ENCODE measurements at places on chromosomes 1 and 21.

DNA sequence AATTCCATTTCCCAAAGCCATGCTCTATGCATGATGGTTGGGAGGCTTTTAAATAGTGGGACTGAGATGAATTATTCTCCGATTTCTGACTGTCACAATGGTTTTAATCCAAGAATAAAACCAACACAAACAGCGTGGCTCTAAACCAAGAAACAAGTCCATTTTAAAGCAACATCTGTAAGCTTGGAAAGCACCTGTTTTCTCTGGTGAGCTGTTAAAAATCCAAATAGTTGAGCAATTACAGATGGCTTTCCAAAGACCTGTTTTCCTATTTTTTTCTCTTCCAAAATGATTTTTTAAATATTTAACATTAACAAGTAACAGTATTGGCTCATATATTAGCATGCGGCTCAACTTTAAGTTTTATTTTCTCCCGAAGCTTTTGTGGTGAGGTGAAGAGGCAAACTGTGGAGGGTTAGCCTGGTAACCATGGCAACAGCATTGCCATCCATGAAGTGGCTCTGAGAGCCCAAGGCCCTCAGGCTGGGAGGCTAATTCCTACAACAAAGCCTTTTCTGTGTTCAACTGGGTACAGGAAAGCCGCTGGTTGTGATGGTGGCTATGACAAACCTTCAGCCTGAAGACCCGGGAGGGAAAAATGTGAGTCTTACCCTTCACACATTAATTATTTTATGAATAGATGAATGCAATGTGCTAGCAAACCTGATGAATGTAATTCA, 56.7 kb upstream of the B3GALT5 start:
- no peak for DNase-seq

DNA sequence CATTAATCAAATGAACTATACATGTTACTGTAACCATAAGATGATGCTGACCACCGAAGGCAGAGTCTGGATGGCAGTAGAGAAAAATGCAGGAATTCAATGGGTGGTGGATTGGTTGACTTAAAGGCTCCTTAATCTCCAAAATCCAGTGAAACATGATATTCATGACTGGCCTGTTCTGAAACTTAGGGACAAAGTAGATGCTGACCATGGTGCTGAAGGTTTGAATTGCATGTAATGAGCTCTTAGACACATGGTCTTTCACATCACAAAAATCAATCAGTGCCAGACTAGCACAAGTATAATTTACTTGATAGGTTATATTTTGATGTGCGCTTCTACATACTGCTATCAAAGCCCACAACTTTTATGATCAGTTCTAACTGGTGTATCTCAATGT, 30.9 kb upstream of the NTMT2 start:
- DNase-seq: no peak

- DNase-seq: no peak
Observed at GRCh38 chr1:183079712-183080388, 56.6 kb downstream of the LAMC1 start.

DNA sequence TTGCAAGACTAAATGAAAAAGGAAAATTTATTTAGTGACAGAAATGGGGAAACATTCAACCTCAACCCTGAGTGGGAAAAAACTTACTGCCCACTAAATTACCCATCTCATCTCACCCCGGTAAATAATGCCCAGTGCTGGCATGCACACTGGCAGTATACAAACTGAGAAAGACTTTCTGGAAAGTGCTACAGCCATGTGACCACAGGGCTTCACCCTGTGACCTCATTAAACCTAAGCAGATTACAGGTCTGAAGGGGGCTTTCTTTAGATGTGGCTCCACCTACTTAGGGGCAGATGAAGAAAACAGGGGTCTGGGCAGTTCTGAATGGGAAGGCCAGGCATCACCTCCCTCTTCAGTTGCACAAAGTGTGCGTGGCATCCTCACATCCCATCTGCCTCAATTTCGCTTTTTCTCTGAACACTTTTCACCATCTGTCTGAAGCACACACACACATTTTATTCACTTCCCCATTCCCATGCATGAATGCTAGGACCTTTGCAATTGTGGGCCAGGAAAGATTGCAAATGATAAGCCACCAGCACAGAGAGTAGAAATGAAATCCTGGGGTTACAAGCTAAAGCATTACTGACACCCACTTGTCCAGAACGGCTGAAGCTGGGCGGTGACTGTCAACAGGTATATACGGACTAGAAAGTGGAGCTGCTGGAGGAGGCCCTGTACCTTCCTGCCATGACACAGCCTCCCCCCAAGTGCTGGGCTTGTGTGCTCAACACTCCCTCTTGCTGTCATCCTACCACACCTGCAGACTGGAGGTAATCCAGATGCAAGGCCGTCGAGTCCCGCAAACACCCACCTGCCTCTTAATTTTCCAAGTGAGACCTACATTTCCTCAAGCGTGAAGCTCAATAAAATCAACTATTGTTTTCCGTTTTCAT, 2.7 kb downstream of the NADK start:
- DNase-seq: no peak

- DNase-seq: no peak
Observed at GRCh38 chr1:47797575-47797974, 199.6 kb downstream of the TRABD2B start.

GRCh38 chr1:91897016-91897415, 11.1 kb upstream of the TGFBR3 start:
- no peak for DNase-seq

DNA sequence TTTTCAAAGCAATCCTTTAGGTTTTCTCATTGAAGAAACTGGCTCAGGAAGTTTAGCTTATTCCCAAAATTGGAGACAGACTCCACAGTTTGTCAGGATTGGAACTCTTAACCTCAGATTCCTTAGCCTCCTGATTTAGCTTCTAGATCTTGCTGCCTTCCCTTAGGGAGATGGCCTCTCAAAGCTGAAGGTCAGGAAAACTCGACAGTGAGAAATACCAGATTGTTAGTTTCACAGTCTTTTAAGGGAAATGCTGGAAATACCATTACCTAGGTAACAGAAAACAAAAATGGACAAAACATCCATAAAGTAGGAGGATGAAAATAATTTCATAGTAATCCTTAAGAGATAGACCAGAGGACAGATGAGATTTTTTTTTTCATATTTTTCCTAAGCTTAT, 7.8 kb downstream of the RASAL2 start:
- DNase-seq: no peak

- no peak for DNase-seq
Observed at GRCh38 chr1:17118706-17119075, 560 bp downstream of the PADI2 start.

- DNase-seq: no peak
Observed at GRCh38 chr21:35348686-35349085, 299.6 kb upstream of the RUNX1 start.

DNA sequence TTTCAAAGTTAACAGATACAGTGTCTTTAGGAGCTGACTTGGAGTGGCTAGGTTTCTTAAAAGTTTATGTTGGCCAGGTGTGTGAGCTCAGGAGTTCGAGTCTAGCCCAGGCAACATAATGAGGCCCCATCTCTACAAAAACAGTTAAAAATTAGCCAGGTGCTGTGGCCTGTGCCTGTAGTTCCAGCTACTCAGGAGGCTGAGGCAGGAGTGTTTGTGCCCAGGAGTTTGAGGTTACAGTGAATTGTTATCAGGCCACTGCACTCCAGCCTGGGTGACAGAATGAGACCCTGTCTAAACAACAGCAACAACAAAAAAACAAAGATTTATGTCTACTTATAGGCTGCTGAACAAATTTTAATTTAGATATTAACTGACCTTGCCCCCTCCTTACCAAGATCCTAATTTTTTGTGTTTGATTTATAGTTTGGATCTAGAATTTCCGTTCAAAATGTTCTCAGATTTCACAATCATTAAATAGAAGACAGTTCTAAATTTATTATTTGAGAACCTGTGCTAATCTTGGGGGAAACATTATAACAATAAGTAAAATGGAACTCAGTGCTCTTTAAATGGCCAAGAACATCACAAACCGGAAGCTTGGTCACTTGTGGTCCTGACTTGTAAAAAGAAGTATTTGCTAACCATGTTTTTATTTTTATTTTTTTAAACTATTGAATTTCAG, 67.8 kb downstream of the POU2F1 start:
- DNase-seq: no peak

- DNase-seq: no peak
Observed at GRCh38 chr21:38683222-38683621, 122.5 kb upstream of the ETS2 start.

- peak; percentile 47 for DNase-seq
Observed at GRCh38 chr1:112849425-112850033, 106.5 kb downstream of the SLC16A1 start.

DNA sequence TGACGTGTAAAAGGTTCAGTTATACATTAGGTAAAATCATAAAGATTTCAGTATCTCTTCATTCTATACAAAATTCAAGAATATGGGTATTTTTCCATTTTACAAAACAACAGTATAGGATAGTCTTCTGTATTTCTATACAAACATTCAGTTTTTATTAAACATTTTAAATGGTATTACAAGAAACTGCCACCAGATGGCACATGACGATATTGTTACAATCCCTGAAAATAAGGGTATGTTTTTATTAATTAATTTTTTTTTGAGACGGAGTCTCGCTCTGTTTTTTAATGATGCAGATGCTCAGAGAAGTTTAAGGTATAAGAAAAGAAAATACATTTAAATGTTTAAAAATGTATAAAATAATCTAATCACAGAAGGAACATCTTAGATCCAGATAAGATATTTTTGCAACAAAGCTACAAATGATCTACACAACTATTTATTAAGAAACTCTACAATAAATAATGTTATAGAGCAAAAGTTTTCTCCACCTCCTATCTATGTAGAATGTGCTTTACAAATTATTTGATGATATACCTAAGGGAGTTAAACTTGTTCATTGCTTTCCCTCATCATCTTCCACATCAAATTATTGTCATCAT, 23.5 kb upstream of the RSBN1 start:
- peak; percentile 77 for DNase-seq

- DNase-seq: no peak
Observed at GRCh38 chr1:36925251-36925650, 109.1 kb downstream of the GRIK3 start.

DNA sequence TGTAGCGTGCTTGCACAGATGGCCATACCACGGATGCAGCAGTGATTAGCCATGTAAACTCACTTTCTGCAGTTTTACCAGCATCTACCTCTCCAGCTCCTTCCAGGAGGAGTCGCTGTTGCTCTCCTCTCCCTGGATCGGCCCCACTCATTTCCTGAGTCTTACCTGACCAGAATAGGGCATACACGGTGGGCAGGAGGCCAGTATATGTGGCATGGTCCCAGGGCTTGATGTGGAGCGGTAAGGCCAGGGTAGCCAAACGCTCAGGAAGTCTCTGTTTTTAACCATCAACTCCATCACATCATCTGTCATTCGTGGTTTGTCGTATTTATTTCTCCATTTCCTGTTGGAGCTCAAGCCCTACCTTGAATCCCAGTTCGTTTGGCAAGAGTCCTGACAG, 163.4 kb upstream of the USP24 start:
- peak; percentile 12 for DNase-seq

- peak; percentile 66 for DNase-seq
Observed at GRCh38 chr1:109214695-109215623, 1.2 kb downstream of the SARS1 start.

- no peak for DNase-seq
Observed at GRCh38 chr1:154839691-154840090, 30.4 kb downstream of the KCNN3 start.

GRCh38 chr1:87951852-87952251, 623.2 kb downstream of the LMO4 start:
- DNase-seq: no peak

DNA sequence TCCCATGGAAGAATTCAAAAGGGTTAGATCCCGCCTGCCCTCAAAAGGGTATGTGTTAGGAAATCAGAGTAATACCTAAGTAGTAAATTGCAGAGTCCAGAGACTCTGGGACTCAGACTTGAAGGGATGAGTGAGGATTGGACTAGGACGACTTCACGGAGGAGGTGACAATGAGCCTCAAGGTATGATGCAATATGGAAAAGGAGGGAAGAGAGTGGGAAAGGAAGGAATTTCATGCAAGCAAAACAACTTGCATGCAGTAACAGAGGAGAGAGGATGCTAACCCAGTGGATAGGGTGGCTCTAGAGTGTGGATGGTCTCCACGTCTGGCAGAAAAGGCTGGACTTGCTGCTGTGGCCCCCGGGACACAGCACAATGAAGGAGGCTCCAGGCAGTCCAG, 4.8 kb downstream of the CAPN2 start:
- DNase-seq: no peak

- DNase-seq: no peak
Observed at GRCh38 chr1:196060539-196060938, 547.7 kb downstream of the KCNT2 start.

DNA sequence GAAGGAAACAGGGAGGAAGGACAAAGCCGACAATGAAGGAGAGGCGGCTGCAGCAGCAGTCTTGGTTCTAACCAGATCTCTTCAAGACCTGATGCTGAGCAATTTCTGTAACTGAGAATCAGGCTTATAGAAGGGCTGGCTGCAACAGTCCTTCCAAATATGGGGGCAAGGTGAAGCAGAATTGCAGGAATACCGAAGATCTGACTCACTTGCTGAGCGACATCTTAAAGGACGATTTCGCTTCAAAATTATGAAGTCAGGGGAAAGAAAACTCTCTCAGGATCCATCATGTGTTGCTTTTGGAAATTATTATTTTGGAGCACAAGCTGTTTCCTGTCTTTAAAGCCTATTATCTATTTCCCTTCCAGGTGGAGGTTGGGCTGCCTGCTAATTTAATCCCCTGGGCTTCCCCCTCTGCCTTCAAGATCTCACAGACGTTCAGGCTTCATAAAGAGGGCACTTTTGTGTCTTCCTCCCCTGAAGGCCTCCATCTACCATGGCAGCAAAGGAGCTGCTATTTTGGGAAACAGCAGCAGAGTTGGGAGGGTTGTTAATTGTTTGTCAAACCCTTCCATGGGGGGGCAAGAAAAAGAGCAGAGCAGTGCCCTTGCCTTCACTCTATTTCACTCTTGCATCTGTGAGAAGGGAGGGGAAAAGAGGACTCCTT, 10.8 kb upstream of the IER5 start:
- DNase-seq: no peak

DNA sequence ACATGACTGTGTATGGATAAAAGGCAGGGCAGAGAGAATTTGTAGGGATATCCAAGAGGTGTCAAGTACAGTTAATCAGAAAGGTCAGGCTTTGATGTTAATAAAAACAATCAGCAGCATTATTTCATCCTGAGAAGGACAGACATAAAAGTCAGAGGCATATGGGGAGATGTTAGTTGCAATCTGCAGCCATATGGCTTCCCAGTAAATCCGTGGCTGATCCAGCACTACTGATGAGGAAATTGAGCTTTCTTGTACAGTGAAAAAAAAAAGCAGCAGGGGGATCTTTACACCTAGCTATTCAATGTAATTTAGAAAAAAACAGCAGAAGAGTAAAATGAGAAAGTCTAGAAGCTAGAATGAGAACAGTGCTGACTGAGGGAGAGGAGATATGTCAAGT, 2.2 kb upstream of the SPRR1B start:
- no peak for DNase-seq

Measured in G401 (cell line).